ENCODE measurements at places on chromosomes 2 and 18. TPM values are rescaled to one million over a fixed set of nuclear protein-coding genes. Genes with fewer than 3 reads are reported as not detected.
A peak's percentile ranks its signal among the peaks of the same experiment; 100 is the strongest.

Gene CXCR1
- total RNA-seq, result not detected

Gene TEKT4
- not detected for total RNA-seq

Gene PPM1G
- 138 TPM for total RNA-seq

Gene IL37
- total RNA-seq, result not detected

Gene RGPD6
- total RNA-seq, result 0.38 TPM

Gene EPB41L3
- not detected for total RNA-seq

Gene IL1RL1
- total RNA-seq, result not detected

Gene GAREM1
- 1.0 TPM for total RNA-seq

Gene SERPINB10
- total RNA-seq, result not detected

Gene CYP27C1
- not detected for total RNA-seq

Gene CYBRD1
- total RNA-seq, result not detected

DNA sequence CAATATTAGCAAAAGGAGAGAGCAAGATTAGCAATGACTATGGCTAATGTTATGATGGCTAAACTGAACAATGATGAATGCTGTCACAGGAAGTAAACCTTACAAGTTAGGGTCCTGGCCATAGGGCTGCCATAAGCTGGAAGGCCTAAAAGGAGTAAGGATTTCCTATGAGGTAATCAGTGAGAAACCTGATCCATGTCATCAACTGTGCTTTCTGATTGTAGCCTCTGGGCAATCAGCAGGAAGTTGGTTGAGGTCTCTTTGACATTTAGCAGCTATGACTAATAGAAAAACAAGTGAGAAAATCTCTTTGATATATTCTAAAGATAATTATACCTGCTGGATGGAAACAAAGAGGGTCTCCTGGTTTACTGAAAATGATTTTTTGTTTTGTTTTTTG, 193.0 kb downstream of the RAB3GAP1 start:
- DNase-seq, result no peak

DNA sequence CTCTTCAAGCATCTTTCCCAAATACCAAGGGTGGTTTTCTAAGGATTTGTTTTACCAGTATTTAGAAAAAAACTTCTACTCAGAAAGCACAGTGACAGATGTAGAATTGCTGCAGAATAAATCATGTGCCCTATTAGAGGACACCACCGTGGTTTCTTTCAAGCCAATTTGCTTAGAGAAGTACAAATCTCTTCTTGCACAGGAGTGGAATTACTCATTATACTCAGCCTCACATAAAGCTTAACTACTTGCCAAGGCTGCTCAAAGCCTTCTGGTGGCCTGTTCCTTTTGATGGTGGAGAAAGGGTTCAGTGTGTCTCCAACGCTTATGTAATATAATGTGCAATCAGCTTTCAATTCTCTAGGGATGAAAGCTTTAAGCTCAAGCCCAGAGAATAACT, 66.5 kb upstream of the CTNNA2 start:
- DNase-seq, result no peak

DNA sequence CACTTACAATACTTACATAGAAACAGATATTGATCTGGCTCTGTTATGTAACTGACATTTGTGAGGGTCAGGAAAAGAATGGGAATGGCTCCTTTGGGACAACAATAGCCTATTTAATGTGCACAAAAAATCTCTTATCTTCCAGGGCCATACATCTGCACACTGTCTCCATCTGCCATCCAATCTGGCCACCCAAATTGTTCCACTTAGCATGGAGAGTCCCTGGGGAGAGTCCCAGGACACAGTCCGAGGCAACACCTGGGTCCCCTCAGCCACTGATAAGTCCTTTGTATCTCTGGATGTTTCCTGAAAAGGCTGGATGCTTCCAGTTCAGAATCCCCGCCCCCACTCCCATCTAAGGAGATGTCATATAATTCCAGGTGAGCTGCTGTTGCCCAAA, 274.2 kb upstream of the NCKAP5 start:
- DNase-seq, result no peak

GRCh38 chr2:232420463-232421188, 14.0 kb downstream of the ALPG start:
- DNase-seq, result no peak

- DNase-seq, result no peak
Observed at GRCh38 chr2:158486970-158487325, 30.2 kb downstream of the PKP4 start.

- DNase-seq, result no peak
Observed at GRCh38 chr2:85215448-85216401, 82.5 kb downstream of the TCF7L1 start.

GRCh38 chr2:19119326-19120001, 239.0 kb downstream of the OSR1 start:
- DNase-seq, result no peak

DNA sequence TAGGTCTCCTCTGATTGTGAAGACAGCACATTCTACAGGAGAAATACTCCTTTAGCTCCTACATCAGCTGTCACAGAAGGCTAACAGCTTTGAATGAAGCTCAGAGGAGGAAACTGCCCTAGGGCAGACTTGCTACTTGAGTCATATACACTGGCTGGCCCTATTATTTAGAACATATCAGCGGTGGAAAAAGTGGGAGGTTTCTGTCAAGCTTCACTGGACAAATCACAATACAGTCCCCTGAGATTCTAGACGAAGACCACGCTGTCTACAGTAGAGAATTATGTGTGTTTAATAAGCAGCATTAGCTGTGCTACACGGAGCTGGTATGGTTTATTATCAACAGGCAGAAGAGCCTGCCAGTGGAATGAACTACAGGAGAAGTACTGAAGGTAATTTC, 230.9 kb upstream of the FSIP2 start:
- DNase-seq, result no peak

- DNase-seq, result no peak
Observed at GRCh38 chr2:144683107-144683753, 163.3 kb upstream of the ZEB2 start.

GRCh38 chr18:51195451-51196117, 1.9 kb downstream of the MEX3C start:
- peak; percentile 70 for DNase-seq

GRCh38 chr2:191316246-191316994, 71.2 kb downstream of the MYO1B start:
- DNase-seq, result no peak

GRCh38 chr18:4453567-4453873, 1.6 kb downstream of the DLGAP1 start:
- no peak for DNase-seq

DNA sequence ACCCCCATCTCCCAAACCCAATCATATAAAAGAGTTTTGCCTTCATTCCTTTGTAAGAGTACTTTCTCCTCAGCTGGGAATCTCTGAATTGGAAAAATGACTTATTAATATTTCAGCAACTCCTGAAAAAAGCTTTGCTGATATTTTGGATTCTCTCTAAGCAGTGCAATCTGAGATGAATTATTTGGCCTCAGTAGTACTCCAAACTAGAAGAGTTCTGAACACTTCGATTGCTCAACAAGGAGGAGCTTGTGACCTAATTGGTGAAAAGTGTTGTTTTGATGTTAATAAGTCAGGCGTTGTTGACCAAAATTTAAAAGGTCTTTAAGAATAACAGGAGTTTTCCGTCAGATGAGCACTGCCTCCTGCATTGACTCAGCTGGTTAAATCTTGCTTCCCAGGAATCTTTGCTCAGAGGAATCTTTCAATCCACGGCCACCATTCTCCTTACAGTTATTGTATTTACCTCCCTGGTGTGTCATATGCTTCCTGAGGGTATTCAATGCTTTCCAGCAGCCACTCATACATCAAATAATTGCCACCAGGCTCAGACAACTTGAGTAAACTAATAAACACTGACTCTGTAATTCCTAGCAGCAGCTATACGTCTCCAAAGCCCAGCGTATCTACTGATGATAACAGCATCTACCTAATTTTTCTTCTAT, 24.5 kb upstream of the LIPG start:
- DNase-seq, result no peak

- DNase-seq, result no peak
Observed at GRCh38 chr18:60568220-60568619, 195.6 kb upstream of the MC4R start.

GRCh38 chr2:32135409-32135808, 30.3 kb upstream of the SLC30A6 start:
- DNase-seq, result peak; percentile 50

DNA sequence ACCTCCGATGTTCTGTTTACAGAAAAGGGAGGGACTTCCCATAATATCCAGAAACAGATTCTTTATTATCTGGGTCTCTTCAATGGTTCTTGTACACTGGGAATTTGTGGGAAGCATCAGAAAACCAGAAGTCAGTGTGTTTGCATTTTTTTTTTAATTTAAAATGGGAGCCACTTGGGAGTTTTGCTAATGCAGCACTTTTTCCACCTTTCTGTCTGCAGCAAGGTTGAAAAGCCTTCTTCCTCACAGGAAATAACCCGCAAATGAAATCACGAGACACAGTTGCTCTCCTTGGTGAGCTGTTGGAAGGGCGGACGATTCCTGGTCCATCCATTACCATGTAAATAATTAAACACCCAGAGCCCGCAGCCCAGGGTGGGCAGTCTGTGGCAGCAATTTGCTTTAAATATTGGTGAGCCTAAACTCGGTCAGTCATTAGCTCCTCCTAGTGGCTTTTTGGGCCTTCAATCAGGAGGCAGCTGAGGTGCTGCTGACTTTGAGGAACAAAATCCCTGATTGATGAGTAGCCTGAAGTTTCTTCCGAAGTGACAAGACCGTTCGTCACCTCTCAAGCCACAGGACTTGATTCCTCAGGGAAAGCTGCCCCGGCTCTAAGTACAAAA, 471.5 kb downstream of the EPHA4 start:
- no peak for DNase-seq

DNA sequence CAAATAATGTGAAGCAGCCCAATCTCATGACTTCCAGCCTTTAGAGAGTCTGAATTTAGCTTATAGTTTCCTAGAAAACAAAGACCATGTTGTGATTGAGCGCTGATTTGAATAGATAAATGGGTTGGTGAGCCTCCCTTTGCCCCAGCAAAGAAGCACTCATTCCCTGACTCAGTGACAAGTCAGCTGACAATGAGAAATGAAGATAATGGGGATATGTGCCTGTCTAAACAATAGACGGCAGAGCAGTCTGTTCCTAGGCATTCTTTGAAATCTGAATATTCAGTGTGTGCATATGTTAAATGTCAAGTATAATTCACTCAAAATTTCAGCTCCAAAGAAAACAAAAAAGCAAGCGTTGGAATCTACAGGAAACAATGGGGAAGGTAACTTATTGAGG, 34.8 kb upstream of the LINC00305 start:
- no peak for DNase-seq

Measured in OCI-LY7 (cell line).